ENCODE measurements at places on chromosomes 12 and 14. TPM values are rescaled to one million over a fixed set of nuclear protein-coding genes. Genes with fewer than 3 reads are reported as not detected.
A peak's percentile ranks its signal among the peaks of the same experiment; 100 is the strongest.

GPR68 gene
- total RNA-seq, result 0.35 TPM

VWF gene
- 47.8 TPM for total RNA-seq

IL31 gene
- not detected for total RNA-seq

PROX2 gene
- total RNA-seq, result not detected

GNG2 gene
- total RNA-seq, result 36.8 TPM

DNA sequence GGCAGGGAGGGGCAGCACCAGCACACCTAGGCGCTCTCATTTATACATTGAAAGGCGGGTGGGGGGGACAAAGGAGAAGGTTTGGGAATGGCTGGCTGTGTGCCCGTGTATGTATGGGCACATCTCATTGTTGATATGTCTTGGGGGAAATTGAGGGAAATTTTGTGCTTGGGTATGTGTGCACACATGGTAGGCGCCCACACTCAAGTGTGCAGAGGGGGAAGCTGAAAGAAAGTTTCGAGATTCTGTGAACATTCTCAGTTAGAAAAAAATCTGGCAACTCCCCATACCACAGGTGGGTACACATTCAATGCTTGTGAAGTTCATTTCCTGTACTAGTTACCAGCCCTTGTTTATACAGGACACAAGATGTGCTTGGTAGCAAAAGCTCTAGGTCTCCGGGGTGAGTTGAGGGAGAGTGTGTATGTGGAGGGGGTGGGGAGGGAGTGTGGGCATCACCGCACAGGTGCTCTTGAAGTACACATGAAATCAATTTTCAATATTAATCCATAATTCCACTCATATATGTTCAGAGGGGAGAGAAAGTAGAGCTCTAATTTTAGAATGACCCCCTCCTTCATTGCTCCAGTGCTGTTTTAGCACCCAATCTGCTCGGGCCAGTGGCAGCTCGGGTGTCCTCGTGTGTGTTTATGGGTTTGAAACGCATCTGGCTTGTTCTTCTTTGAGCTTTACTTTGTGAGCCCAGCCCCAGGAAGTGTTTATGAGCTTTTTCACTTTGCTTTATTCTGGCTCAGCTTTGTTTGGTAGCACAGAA lies 286.0 kb downstream of the ZFP36L1 start:
- DNase-seq, result no peak
- no peak overlapping the region for H3K4me3 ChIP-seq
- peaks cover 79% of the 10 kb centered on the region for H3K4me1 ChIP-seq
- H3K36me3 ChIP-seq, result no peaks in the 10 kb centered on the region
- peak overlapping the region; percentile 92 for H3K27ac ChIP-seq

- DNase-seq, result no peak
- no peaks in the 10 kb centered on the region for H3K27me3 ChIP-seq
- no peak overlapping the region for H3K27ac ChIP-seq
- H3K4me1 ChIP-seq, result no peaks in the 10 kb centered on the region
- H3K4me3 ChIP-seq, result no peak overlapping the region
- H3K36me3 ChIP-seq, result no peaks in the 10 kb centered on the region
Observed at GRCh38 chr12:31712877-31713276, 15.9 kb downstream of the AMN1 start.

All from muscle of leg (tissue), 16 donors.